Stimulated activated CD8-positive, alpha-beta memory T cell treated with anti-CD3 and anti-CD28 coated beads, Interleukin-15, amount 100 ng/mL, for 24 hours (primary cell): ENCODE measurements at places on chromosomes 2 and 18.

- no peak for DNase-seq
Observed at GRCh38 chr2:98480598-98480997, 35.9 kb downstream of the INPP4A start.

DNA sequence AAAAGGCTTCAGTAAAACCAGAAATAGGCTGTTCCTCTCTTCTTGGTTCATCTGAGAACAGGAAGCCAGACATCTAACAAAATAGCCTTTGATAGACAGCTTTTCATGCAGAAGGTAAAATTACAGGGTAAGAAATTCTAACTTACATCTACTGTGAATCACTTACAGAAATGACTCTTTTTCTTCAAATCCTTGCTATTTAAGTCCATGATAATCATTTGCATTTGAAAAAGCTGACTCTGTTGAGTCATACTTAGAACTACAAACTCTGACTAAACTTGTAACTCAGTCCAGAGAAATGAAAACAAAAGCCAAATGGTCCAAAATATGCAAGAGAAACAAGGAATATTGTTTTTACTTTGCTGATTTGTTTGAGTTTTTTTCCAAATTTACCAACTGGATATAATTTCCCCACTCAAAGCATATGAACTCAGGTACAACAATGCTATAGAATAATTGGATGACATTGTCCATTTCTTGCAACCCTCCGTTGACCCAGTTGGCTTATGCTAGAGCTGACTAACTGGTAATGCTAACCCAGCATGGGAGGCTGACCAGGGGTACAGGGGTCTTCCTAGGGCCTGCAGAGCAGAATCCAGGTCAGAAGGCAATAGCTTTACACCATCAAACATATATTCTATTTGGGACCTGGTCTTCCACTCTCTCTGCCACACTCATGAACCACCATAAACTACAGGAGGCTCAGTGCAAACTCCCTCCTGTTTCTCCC, 18.8 kb upstream of the MREG start:
- DNase-seq: no peak

DNA sequence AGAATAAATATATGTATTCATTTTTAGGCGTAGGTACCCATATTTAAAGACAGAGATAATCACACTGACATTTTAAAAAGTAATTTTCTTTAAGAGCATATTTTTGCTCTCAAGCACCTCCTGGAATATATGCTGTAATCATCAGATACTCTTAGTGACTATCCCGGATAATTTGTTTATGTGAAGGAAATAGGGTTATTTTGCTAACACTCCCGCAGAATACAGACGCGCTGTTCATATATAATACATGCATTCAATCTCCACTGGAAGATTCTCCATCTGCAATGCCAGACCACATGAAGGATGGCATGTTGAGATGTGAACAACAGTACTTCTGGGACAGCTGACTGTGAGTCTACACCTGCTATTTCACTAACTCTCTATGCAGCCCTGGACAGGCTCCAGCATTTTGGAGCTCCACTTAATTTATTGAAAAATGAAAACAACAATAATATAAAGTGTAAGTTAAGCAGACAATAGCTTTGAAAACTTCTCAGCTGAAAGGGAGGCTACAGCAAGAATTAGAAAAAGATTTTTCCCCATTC, 430.6 kb downstream of the TMX3 start:
- no peak for DNase-seq

GRCh38 chr2:233353101-233353768, 1.1 kb upstream of the DGKD start:
- no peak for DNase-seq

DNA sequence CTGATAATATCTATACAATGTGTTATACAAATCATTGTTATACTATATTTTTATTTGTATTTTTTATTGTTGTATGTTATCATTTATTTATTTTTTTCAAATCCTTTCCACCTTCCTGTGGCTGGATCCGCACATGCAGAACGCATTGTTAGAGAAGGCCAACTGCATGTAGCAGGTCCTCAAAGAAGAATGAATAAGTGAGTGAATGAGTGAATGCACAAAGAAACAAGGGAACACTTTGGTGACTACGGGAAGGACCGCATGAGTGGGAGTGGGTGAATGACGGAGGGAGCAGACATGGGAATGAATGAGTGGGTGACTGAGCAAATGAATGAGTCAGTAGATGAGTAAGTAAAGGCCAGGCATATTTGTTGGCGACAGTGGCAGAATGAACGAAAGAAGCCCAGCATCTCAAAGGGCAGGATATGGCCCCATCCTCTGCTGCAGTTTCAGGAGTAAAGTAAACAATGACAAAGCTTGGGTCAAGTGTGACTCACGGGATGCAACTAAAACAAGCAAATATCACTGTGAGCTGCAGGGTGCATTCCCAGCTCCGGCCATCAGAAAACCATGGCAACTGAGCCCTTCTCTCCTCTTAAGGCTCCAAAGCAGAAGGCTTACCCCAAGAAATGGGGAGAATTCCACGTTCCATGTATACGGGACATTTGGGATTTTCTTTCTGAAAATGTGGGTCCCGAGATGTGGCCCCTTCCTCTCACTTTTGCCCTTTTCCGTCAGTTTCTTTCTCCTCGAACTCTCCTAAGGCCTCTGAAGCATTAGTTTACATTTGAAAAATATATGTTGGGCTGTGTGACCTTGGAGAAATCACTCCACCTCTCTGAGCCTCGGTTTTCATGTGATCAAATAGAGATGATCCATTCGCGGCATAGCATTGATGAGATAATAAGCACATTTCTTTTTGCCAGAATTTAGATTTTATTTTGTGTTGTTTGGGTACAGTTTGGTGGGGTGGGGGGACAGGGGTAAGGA, 24.5 kb downstream of the KCNF1 start:
- no peak for DNase-seq

DNA sequence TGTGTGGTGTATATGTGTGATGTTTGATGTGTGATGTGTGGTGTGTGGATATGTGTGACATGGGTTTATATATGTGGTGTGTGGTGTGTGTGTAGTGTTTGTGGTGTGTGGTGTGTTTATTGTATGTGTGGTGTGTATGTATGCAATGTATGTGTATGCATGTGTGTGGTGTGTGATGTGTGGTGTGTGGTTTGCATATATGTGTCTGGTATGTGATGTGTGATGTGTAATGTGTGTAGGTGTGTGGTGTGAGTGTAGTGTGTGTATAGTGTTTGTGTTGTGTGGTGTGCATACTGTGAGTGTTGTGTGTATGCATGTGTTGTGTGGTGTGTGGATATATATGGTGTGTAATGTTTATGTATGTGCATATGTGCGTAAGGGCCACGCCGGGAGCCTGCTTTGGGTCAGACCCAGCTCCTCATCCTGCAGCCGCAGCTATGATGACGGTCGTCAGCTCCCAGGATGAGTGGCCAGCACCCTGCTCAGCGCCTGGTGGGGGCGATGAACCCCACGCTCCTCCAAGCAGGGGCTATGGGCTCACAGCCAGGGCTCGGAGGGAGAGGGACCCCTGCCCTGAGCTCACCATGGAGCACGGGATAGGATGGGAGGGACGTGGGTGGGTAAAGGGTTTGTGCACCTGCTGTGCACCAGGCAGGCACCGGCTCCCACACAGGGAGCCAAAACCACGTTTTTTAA, 331.3 kb downstream of the EIPR1 start:
- no peak for DNase-seq

- peak; percentile 45 for DNase-seq
Observed at GRCh38 chr2:9474361-9475057, at the start of gene IAH1. IAH1 (plus strand) TSS chr2:9474551; CDS start chr2:9474567, 16 bp downstream.

GRCh38 chr2:39504790-39505335, 67.8 kb upstream of the MAP4K3 start:
- no peak for DNase-seq

GRCh38 chr2:218885981-218886947, 5.6 kb downstream of the WNT10A start:
- no peak for DNase-seq

GRCh38 chr2:54512663-54513362, 56.7 kb downstream of the SPTBN1 start:
- no peak for DNase-seq

- DNase-seq: no peak
Observed at GRCh38 chr18:46204143-46204542, 100.0 kb downstream of the HAUS1 start.

- DNase-seq: peak; percentile 18
Observed at GRCh38 chr2:31523871-31524492, 56.8 kb downstream of the SRD5A2 start.

GRCh38 chr2:224210286-224211180, 171.4 kb upstream of the SERPINE2 start:
- no peak for DNase-seq

GRCh38 chr2:213057977-213058376, 93.4 kb downstream of the IKZF2 start:
- DNase-seq: no peak

GRCh38 chr2:217443601-217444000, 559.2 kb downstream of the TNS1 start:
- DNase-seq: no peak

- DNase-seq: no peak
Observed at GRCh38 chr18:58844871-58845270, 19.8 kb upstream of the ZNF532 start.

- DNase-seq: no peak
Observed at GRCh38 chr18:35458271-35458670, 39.5 kb downstream of the INO80C start.

GRCh38 chr2:109446278-109447131, 167.3 kb downstream of the SEPTIN10 start:
- no peak for DNase-seq

DNA sequence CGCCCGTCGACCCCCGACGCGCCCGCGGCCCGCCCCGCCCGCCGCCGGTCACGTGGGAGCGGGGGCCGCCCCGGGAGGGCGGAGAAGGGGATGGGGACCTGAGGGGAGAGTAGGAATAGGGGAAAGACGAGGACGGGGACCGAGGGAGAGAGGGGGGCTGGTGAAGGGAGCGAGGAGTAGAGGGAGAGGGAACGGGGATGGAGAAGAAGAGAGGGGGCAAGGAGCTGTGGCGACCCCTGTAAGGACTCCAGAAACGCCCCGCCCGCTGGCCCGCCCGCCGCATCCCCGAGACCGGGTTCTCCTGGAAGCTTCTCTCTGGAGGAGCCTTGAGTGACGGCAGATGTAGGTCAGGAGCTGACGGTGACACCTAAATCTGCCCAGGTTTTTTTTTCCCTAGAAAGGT, 615 bp downstream of the ADNP2 start:
- no peak for DNase-seq

GRCh38 chr18:78292618-78293380, 686.8 kb upstream of the SALL3 start:
- no peak for DNase-seq

GRCh38 chr2:33531549-33532059, 55.2 kb downstream of the RASGRP3 start:
- DNase-seq: no peak

DNA sequence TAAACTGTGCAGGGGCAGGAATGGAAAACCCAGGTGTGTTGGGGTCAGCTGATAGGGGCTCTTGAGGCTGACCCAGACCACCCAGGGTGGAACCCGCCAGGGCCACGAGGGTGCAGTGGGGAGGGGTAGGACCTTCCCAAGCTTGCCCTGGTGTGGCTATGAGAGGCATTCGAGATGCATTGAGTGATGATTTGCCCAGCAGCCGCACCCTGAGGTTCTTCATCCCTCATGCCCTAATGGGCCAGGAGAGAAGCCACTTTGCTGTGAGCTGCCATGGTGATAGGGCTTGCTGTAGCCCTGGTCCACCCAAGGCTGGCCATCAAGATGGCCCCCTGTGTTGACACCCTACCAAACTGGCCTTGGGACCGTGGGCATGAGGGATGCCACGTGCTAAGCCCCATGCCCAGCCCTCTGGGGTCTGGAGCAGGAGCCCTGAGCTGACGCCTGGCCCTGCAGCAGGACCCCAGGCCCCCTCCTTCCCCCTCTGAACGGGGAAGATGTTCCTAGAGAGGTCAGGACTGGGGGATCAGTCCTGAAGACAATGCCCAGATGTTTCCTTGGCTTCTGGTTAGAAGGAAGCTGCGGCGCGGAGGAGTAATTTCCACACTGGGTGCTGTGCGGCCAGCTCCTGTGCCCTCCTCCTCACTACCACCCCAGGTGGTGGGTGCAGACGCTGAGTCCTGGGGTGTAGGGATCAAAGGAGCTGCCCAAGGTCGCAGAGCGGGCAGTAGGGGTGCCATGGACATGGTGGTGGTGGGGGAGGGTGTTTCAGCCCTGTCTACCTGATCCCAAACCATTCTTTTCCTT, 122.5 kb upstream of the HDAC4 start:
- DNase-seq: no peak

DNA sequence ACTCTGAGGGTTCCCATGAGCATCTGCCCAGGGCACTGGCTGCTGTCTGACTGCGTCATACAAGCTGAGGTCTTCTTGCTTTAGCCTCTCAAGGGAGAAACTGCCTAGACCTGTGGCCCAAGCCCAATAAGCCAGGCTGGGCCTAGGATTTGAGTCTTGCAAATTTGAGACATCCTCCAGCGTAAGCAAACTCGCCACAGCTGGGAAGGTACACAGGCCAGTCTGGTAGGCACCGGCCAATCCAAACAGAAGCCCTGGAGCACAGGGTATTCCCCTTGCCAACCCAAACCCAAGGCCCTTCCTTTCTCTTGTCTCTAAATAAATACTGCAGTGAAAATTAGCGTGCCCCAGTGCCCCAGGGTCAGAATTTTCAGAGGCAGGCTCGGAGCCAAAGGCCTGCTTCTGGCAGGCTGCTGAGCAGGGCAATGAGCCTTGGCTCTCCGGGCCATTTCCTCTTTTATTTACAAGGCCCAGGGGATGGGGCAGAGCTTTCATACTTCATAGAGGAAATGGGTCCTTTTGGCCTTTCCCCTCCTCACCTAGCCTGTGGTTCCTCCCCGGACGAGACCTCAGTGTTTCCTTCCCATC, 33.3 kb downstream of the POLR1A start:
- no peak for DNase-seq

DNA sequence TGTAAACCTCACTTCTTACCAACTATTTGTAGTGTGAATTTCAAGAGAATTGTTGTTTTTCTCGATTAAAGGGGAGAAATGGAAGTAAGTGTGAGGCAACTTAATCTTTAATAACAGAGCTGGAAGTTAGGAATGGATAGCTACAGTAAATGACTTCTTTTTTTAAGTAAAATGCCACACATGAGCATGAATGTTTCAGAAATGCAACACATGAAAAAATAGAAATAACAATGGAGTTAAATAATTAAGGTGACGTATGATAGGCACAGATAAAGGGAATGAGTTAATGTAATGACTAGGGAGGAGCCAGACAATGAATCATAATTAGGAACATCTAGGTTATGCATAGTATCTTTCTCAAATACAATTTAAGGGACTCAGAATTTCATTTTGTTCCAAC, 3.4 kb downstream of the REL start:
- DNase-seq: no peak

- no peak for DNase-seq
Observed at GRCh38 chr2:180334514-180334913, 327.4 kb upstream of the CWC22 start.

DNA sequence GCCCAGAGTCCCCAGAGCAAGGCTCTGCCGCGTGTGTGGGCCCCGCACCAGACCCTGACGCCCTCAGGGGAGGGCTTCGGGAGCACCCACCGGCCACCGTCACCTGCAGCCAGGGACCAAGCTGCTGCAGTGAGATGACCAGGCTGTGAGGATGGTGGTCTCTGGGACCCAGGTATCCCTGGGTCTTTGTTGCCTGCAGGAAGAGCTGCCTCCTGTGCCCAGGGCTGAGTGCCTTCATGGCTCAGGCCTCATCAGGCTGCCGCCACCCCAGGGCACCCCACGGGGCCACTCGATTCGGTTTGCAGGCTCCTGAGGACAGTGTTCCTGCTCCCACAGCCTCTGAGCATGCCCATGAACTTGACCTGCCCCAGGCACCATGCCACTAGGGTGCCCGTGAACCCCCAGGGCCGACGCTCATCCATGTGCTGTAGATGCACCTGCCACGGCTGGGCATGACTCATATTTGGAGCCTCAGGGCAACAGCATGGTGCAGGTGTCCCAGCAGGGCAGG, 109.8 kb downstream of the FAM210A start:
- no peak for DNase-seq

GRCh38 chr2:159086342-159086741, 117.9 kb downstream of the TANC1 start:
- no peak for DNase-seq
